SJSA1 (cell line): ENCODE measurements at places on chromosomes 11 and 22. TPM values are rescaled to one million over a fixed set of nuclear protein-coding genes. Genes with fewer than 3 reads are reported as not detected.
A peak's percentile ranks its signal among the peaks of the same experiment; 100 is the strongest.

NXPE4 gene
- total RNA-seq = not detected in 2 replicates

DNA sequence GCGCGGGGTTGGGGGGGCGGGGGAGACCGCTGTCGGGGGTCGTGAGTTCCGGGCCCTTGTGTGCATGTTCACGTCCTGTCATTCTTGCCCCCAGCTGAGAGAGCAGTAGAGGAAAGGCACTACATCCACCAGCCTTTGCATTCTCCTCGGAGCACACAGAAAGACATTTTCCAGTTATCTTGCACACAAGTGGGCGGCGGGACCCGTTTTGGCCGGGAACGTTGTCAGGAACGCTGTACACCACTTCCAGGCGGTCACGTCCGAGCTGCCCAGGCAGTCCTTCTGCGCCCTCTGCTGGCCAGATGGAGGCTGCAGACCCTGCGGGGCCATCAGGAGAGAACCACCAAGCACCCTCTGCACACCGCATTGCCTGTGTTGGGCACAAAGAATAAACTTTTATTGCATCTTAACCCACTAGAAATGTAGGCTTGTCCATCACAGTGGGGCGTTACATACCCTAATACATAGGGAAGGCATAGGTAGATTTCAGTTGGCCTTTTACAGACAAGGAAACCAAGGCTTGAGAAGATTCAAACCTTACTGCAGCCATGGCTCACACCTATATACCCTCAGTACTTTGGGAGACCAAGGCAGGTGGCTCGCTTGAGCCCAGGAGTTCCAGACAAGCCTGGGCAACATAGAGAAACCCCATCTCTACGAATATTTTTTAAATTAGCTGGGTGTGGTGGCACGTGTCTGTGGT lies 2.8 kb upstream of the CDKN1C start:
- no peaks in the 10 kb centered on the region; the same call in 1 of the 2 replicates for H3K36me3 ChIP-seq
- H3K27me3 ChIP-seq = peaks cover 9% of the 10 kb centered on the region
- no peak overlapping the region for H3K27ac ChIP-seq
- peaks cover 47% of the 10 kb centered on the region for H3K4me1 ChIP-seq
- peak; percentile 95 for DNase-seq

OR52H1 gene
- total RNA-seq = not detected in 2 replicates

KRTAP5-9 gene
- total RNA-seq = not detected in 2 replicates

SLC16A8 gene
- total RNA-seq = not detected in 2 replicates

RAB39A gene
- not detected in 2 replicates for total RNA-seq

GRCh38 chr11:47259232-47259977 lies 1.6 kb downstream of the NR1H3 start:
- DNase-seq = no peak
- H3K36me3 ChIP-seq = peaks cover 3% of the 10 kb centered on the region; the same call in 1 of the 2 replicates
- H3K27me3 ChIP-seq = no peaks in the 10 kb centered on the region
- H3K27ac ChIP-seq = no peak overlapping the region
- peaks cover 25% of the 10 kb centered on the region for H3K4me1 ChIP-seq
- H3K4me3 ChIP-seq = no peak overlapping the region

DNA sequence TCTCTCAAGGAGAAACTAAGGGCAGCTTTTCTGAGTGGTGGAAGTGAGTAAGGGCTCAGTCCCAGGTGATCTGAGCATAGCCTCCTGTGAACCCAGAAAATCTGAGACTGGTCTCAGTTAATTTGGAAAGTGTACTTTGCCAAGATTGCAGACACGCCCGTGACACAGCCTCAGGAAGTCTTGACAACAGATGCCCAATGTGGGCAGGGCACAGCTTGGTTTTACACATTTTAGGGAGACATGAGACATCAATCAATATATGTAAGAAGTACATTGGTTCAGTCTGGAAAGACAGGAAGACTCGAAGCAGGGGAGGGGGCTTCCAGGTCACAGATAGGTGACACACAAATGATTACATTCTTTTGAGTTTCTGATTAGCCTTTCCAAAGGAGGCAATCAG lies 13.5 kb upstream of the CRY2 start:
- no peak overlapping the region for H3K4me3 ChIP-seq
- 0 out of 2 replicates have a peak, but pooled peaks cover 8% of the 10 kb centered on the region for H3K27me3 ChIP-seq
- no peak for DNase-seq

POTEH gene
- not detected in 2 replicates for total RNA-seq

CDHR5 gene
- not detected in 2 replicates for total RNA-seq

OR52A1 gene
- under 0.01 TPM in 1 of 2 replicates, not detected in the other for total RNA-seq

- no peaks in the 10 kb centered on the region for H3K4me1 ChIP-seq
- no peaks in the 10 kb centered on the region for H3K36me3 ChIP-seq
- H3K27me3 ChIP-seq = peaks cover 5% of the 10 kb centered on the region; the same call in 1 of the 2 replicates
- no peak overlapping the region for H3K4me3 ChIP-seq
Observed at GRCh38 chr11:58726737-58727414, 4.9 kb downstream of the GLYAT start.

RHOD gene
- total RNA-seq = not detected in 2 replicates

BRSK2 gene
- 0.06 and 0.55 TPM in 2 replicates for total RNA-seq
